ENCODE measurements at places on chromosomes 12 and 14. TPM values are rescaled to one million over a fixed set of nuclear protein-coding genes. Genes with fewer than 3 reads are reported as not detected.

- no peak overlapping the region for H3K27ac ChIP-seq
- H3K36me3 ChIP-seq, result no peaks in the 10 kb centered on the region
- no peak for DNase-seq
- H3K4me3 ChIP-seq, result no peak overlapping the region
- peaks cover 3% of the 10 kb centered on the region for H3K4me1 ChIP-seq
Observed at GRCh38 chr12:85572956-85573355, 263.3 kb downstream of the RASSF9 start.

DNA sequence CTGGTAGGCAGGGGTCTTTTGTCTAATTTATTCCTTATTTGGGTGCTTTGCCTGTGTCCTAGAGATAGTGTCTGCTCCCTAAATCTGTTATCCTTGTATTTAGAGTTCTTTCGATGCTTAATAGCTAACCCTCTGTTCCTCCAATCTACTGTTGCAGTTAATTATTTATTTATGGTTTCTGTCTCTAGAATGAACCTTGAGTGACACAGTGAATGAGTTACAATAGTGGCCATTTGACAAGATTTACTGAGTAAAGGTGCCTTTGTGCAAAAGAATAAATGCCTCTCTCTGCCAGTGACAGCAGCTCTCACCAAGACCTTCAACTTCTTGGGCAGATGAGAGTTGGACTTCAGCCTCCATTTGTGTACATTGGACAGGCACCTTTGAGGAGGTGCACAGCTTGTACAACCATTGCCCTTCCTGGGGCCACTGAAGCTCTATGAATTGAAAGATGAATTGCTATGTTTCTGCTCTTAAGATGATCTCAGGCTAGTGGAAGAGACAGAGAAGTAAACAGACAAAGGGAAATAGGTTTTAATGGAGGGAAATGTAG is 165.9 kb downstream of the DERA start:
- no peaks in the 10 kb centered on the region for H3K36me3 ChIP-seq
- H3K4me1 ChIP-seq, result no peaks in the 10 kb centered on the region
- H3K4me3 ChIP-seq, result no peak overlapping the region
- no peaks in the 10 kb centered on the region for H3K27me3 ChIP-seq

The KLRC1 gene
- not detected for total RNA-seq

DNA sequence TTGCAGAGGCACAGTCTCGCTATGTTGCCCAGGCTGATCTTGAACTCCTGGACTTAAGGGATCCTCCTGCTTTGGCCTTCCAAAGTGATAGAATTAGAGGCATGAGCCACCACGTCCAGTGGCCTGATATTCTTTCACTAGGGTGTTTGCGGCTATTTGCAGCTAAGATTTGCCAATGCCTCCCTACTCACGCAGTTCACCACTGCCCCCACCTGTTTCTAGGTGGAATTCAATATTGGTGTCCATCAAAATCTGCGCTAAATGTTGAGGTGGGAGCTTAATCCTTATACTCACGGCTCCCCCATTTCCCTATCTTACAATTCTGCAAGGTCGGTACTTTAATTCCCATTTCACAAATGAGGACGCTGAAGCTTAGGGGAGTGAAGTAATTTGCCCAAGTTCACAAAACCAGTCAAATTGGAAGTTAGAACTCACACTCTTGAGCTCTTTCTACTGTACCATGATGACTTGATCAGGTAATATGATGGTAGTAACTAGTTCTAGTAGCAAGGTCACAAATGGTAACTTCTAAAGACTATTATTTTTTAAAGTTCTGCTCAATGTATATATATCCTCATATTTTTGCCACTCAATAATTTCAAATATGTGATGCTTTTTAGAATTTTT is 22.1 kb upstream of the LRRC9 start:
- H3K27ac ChIP-seq, result no peak overlapping the region
- DNase-seq, result peak; percentile 71
- H3K36me3 ChIP-seq, result no peaks in the 10 kb centered on the region
- H3K4me1 ChIP-seq, result no peaks in the 10 kb centered on the region
- H3K4me3 ChIP-seq, result no peak overlapping the region

GRCh38 chr12:89517720-89518119 is 6.9 kb downstream of the GALNT4 start:
- H3K4me3 ChIP-seq, result no peak overlapping the region
- no peak overlapping the region for H3K27ac ChIP-seq
- H3K27me3 ChIP-seq, result no peaks in the 10 kb centered on the region
- H3K4me1 ChIP-seq, result peaks cover 2% of the 10 kb centered on the region

The KRT79 gene
- not detected for total RNA-seq

DNA sequence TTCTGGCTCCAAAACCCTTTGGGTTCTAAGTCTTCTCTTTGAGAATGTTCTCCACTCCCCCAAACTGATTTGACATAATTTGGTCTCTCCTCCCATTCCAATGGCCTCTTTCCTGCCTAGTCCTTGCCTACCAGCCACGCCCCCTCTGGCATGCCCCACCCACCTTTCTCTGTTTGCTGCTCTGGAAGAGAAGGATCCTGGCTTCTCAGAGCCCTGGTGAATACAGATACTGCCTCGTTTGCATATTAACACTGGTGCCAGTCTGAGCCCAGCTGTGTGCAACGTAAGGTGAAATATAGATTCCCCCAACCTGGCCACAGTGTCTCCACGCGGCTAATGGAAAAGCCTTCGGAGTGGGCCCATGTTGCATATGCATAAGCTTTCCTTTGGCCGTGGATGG is 79.7 kb downstream of the PAPOLA start:
- H3K27me3 ChIP-seq, result peaks cover 11% of the 10 kb centered on the region
- no peaks in the 10 kb centered on the region for H3K4me1 ChIP-seq
- DNase-seq, result peak; percentile 76
- H3K27ac ChIP-seq, result no peak overlapping the region
- H3K36me3 ChIP-seq, result no peaks in the 10 kb centered on the region
- H3K4me3 ChIP-seq, result no peak overlapping the region
